Activated CD4-positive, CD25-positive, alpha-beta regulatory T cell (primary cell): ENCODE measurements at places on chromosomes 2 and 18.

DNA sequence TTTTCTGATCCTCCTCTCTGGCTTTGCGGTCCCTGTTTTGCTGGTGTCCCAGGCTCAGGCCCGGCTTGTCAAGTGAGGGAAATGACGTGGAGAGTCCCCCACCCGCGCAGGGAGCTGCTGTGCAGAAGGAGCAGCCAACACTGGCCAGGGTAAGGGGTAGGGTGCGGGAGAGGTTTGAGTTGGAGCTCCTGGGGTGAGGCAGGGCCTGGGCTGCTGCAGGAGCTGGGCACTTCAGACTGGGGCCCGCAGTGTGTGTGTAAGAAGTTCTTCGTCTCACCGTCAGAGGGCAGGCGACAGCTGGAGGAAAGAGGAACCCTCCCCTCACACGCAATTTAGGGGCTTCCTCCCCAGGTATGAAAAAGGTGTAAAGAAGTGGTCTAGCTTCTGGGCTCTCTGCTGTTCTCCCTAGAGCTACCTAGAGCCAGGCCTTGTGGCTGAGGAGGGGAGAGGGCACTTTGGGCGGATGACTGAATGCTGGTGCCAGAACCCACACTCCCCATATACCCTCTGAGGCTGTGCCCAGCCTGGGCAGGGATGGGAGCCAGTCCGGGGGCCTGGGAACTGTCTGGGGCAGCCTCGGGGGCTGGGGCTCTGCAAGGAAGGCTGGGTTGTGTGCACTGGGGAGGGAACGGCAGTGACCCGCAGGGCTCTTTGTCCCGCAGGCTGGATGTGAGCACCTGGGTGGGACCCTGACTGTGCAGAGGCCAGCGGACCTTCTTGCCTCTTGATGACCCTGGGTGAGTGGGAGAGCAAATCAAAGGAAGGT, 11.8 kb downstream of the CELF4 start:
- no peak for DNase-seq

DNA sequence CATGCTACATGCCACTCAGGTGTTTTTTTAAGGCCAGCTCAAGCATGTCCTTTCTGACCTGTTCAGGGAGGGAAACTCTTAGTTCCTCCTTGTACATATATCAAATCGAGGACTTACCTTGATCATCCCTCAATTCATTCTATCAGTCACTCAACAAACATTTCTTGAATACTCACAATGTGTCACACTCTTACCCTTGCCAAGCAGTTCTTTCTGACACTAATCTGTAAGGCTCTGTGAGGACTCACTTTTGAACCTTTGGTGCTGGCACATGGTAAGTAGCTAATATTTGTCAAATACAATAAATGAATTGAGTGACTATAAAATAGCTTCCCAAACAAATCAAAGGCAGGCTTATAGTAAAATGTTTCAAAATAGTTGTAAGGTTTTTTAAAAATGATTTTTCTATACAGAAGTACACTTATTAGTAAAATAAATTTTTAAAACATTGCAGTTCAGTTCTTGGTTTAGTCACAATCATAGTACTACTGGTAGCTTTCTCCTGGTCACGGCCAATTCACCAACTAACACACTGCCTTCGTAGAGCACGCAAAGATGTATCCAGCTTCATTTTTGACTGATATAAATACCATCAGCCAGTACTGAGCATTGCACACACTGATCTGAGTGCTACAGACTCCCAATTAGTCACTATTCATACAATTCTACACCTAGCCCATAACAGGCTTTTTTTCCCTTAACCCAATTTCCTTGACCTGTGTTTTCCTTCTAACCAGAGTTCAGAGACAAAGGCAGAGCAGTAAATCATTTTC, 50.9 kb downstream of the ZEB2 start:
- no peak for DNase-seq

DNA sequence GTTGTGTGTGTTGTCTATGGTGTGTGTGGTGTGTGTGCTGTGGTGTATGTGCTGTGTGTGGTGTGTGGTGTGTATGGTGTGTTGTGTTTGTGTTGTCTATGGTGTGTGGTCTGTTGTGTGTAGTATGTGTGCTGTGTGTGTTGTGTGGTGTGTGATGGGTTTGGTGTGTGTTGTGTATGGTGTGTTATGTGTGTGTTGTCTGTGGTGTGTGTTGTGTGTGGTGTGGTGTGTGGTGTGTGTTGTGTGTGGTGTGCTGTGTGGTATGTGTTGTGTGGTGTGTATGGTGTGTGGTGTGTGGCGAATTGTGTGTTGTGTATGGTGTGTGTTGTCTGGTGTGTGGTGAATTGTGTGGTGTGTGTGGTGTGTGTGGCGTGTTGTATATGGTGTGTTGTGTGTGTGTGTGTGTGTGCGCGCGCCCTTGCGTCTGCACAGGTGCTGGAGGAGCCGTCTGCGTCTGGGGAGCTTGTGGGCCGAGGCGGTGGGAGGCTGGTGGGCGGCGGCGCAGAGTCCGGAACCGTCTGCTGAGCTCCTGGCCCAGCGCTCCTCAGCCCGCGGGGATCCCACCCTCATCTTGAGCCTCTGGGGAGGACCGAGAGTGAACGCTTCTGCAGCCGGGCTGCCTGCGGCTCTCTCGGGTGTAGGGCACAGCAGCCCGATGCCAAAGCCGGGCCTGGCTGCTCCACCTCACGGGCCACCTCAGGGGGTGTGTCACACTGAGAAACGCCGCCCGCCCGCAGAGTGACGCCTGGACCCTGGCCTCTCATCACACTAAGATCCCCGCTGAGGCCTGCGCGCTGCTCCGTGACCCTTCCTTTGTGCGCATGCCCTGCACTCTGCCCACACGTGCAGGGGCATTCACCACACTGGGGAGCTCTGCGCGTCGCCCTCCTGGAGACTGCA, 8.8 kb upstream of the ADI1 start:
- no peak for DNase-seq

DNA sequence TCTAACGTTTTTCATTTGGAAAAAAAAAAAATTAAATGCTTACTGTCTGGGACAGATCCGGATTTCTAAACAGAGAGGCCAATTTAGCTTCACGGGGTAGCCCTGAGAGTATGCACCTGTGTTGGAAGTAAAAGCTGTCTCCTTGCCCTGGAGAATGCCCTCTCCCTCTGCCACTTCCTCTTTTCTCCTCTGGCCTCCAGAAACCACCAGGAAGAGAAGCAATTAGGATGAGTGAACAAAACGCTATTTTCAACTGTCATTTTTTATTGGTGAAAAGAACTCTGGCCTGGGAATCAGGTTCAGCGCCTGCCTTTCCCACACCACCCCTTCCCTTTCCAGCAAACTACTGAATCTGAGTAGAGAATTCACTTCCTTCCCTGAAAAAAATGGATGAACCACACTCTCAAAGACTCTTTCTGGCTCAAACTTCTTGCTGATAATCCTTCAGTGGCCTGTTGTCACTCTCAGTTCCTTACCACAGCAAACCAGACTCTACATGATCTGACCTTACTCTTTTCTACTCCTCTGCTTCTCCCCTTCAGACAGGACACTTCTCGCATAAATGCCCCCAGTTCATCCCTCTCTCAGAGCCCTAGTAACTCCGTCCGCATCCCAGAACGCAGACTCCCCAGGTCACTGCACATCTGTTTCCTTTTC, 29.8 kb downstream of the KLF7 start:
- no peak for DNase-seq

DNA sequence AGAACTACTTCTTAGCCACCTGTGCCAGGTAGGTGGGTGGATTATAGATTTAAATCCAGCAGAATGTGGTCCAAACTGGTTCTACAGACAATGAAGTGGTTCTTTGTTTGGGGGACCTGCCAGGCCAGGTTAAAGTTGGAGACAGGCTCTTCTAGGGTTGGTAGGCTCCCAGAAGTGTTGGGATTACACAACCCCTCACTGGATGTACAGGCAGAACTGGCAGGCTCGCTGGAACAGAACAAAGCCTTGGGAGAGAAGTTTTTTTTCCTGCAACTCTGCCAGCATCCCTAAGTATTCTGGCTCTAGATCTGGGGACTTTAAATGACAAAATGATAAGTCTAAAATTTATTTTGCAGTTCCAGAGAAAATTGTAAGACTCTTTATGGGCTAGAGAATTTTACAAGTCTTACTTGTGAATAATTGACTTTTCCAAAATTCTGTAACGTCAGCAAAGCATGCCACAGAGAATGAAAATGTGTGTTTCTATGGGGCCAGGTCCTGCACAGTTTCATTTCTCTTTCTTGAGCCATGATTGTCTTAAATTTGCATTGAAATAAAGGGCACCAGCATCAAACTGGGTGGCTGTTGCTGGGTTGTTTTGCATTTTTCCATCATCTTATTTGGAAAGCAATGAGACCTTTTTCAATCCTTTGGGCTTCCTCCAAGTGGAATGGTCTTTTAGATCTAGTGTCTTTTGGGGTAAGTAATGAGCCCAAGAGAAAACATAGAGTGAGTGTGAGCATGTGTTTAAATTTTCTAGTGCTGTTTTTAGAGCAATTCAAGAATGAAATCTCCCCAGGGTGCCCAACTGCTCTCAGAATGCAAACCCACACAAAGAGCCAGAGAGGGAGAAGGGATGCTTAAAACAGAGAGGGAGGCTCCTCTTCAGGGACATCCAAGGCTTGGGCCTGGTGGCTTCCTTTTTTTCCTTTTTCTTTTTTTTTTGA, 32.4 kb upstream of the ATL2 start:
- no peak for DNase-seq

- DNase-seq, result no peak
Observed at GRCh38 chr2:86336675-86337243, 667 bp downstream of the REEP1 start.

GRCh38 chr2:221434142-221434541, 138.0 kb downstream of the EPHA4 start:
- DNase-seq, result no peak

DNA sequence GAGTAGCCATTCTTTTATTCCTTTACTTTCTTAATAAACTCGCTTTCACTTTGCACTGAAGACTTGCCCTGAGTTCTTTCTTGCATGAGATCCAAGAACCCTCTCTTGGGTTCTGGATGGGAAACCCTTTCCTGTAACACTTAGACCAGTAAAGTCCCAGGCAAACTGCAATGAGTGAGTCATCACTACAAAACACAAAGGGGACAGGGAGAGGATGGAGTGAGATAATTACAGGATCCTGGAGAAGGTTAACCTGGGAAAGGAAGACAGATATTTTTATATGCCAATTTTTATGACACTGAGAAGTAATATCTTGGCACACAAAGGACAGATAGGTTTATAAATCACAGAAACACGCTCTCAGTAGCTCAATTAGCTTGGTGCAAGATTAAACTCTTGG, 48.7 kb downstream of the EHD3 start:
- no peak for DNase-seq

DNA sequence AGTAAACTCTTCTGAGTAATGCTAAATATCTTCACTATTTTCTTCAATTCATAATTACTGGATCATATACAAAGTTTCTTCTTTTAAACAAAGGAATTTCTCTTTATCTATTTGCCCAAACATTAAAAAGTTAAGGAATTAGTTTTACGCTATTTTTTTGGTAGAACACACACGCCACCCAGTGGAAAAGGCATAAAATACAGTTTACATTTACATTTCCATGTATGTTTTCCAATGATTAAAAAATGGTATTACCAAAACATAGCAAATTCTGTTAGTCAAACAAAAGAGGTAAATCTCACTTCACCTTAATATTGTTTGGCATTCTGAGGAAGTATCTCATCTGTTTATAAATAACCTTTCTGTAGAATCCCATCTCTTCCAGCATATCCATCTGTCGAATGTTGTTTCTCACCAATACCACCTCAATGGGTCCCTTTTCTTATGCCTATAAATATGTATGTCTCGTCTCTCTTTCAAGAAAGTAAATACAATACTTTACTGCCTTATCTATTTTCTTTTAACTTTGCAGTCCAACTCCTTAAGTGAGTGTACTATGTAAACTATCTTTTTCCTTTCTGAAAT, 7.2 kb downstream of the BOLL start:
- DNase-seq, result no peak

DNA sequence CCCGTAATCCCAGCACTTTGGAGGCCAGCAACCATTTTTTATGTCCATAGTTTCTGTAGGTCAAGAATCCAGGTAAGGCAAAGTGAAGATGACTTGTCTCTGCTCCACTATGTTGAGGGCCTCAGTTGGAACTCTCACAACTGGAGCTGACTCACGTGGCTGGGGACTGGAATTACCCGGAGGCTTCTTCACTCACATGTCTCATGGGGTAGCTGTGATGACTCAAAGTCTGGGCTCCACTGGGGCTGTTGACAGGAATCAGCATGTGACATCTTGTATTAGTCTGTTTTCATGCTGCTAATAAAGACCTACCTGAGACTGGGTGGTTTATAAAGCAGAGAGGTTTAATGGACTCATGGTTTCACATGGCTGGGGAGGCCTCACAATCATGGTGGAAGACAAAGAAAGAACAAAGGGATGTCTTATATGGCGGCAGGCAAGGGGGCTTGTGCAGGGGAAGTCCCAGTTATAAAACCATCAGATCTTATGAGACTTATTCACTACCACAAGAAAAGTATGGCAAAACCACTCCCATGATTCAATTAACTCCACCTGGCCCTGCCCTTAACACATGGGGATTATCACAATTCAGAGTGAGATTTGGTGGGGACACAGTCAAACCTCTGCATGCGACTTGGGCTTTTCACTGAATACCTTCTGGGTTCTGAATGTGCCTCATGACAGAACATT, 7.8 kb upstream of the PPP1R1C start:
- no peak for DNase-seq

DNA sequence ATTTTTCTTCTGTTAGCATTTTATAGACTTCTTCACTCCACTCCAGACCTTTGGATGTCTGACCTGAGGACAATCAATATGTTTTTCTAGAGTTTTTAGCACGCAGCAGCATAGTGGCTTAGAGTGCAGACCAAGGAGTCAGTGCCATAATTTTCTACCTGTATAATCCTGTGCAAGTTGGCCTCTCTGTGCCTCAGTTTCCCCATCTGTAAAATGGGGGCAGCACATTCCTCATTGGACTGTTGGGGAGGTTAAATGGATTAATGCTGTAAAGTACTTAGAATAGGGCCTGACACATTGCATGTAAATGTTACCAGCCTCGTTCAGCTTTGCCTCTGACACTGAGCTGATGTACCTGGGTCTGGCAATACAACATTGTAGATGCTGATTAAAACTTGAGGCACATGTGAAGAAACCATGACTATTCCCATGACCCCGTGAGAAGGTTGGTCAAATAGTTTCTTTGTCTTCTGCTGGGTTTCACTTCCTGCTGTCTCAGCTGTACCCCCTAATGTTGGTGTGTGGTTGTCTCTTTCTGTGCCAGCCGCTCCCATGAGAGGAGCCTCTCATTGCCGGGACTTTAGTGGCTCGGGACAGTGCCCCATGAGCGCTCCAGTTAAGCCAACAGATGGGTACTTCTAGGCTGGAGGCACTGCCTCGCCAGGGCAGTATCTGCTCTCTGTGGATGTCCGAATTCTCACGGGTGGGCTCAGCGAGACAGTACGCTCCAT, 125.3 kb downstream of the SH3RF3 start:
- no peak for DNase-seq

DNA sequence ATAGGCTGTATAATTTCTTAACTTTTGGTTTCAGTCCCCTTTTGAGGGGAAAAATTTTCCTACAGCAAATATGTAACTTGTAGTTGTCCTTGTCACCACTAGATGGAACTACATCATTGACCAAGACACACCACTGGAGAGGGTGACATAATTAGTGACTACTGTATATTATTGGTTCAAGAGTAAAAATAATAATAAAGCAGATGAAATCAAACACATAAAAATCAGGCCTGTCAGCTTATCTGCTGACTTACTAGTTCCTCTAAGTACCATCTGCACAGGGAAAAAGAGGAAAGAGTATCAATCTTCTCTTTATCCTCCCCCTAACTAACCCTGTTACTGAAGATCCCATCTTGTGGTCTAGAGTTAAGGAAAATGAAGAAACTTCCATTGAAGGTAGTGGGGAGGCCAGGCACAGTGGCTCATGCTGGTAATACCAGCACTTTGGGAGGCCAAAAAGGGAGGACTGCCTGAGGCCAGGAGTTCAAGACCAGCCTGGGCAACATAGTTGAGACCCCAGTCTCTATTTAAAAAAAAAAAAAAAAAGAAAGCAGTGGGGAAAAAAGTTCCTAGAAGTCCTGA, 29.6 kb upstream of the ENOSF1 start:
- no peak for DNase-seq
